ENCODE measurements at places on chromosomes 2 and 18. TPM values are rescaled to one million over a fixed set of nuclear protein-coding genes. Genes with fewer than 3 reads are reported as not detected.

DNA sequence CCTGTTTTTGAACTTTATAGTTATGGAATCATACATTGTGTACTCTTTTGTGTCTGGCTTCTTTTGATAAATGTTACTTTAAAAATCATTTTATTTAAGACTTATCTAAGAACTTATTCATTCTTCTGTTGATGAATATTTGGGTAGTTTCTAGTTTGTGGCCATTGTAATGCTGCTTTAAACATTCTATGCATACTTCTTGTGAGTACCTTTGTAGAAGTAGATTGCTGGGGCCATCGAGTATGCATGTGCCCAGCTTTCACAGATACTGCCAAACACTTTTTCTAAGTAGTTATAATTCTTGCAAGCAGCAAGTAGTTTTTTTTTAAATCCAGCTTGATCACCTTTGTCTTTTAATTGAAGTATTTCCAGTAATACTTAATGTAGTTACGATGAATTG is 11.1 kb downstream of the CD302 start:
- DNase-seq: no peak

DNA sequence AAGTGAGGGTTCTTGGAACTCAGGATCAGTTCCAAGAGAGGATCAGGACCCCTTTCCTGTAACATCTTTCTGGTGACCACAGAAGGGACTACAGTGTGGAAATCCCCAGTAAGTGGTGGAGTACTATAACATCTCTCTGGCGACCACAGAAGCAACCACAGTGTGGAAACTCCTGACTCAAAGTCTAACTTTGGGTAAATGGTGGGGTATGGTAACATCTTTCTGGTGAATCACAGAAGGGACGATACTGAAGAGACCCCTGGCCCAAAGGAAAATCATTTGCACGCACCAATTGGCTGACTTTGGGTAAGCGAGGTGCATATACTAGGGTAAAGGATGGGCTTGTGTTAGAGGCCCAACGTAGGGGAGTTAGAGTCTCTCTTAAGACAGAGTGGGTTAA is 56.3 kb upstream of the GULP1 start:
- DNase-seq: no peak

DNA sequence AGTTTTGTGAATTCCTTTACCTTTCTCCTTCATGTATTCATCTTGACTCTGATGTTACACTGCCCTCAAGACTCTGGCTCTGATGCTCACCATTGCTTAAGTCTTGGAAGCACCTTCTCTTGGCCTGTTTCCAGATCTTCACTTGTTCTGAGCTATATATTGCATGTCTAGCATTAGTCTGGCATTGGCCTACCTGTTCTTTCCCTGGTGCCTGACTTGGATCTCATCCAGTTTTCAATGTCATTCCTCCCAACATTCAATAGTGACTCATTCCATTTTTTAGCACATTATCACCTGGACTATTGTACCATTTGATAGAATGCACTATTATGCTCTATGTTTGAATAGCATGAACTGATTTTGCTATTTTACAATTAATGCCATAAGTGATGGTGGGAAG is 127.3 kb upstream of the NYAP2 start:
- DNase-seq: no peak

- no peak for DNase-seq
These were observed 70.8 kb downstream of the LRP2 start for GRCh38 chr2:169291517-169291916.

GRCh38 chr18:38023871-38024270 is 458.3 kb upstream of the CELF4 start:
- DNase-seq: no peak

DNA sequence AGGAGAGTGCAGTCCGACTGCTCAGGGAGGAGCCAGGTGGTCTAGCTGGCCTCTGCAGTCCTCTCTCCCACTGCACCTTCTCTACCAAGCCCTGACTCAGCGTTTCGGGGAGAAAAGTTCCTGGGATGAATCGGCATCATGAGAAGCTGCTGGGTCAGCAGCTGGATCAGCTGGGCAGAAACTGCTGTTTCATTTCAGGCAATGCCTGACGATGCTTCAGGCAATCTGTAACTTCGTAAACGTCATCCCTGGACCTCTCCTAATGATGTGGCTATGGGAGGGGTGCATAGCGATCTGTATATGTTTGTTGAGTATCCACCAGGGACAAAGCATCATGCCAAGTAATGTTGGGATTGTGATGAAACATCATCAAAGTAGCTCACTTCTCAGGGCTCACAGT is 20.7 kb downstream of the LIPG start:
- DNase-seq: no peak

- DNase-seq: no peak
These were observed 484.8 kb upstream of the ID2 start for GRCh38 chr2:8197101-8197500.

POTEF gene
- total RNA-seq: 0.25 TPM

SPATA3 gene
- not detected for total RNA-seq

KIAA2012 gene
- not detected for total RNA-seq
